IgD-negative memory B cell (primary cell): ENCODE measurements at places on chromosomes 11 and 22. TPM values are rescaled to one million over a fixed set of nuclear protein-coding genes. Genes with fewer than 3 reads are reported as not detected.

Gene PDE3B
- 5.5 TPM for polyA plus RNA-seq

Gene OAF
- 0.45 TPM for polyA plus RNA-seq

Gene OR8B3
- polyA plus RNA-seq: not detected

Gene OR51B2
- polyA plus RNA-seq: not detected

Gene ZNF70
- 0.20 TPM for polyA plus RNA-seq

Gene SORL1
- polyA plus RNA-seq: 25.8 TPM

Gene APOA5
- not detected for polyA plus RNA-seq

Gene IL17REL
- polyA plus RNA-seq: not detected

Gene EHF
- not detected for polyA plus RNA-seq

Gene GAL3ST3
- not detected for polyA plus RNA-seq

Gene PNPLA5
- polyA plus RNA-seq: not detected

Gene C11orf97
- polyA plus RNA-seq: not detected

Gene TRPM5
- polyA plus RNA-seq: not detected

Gene RFPL3
- not detected for polyA plus RNA-seq

Gene PDE2A
- polyA plus RNA-seq: not detected

Gene TMA7B
- polyA plus RNA-seq: 0.78 TPM

Gene AIFM3
- polyA plus RNA-seq: 2.3 TPM

Gene ART5
- polyA plus RNA-seq: not detected
